ENCODE measurements at places on chromosomes 16 and 17.

- peaks cover 3% of the 10 kb centered on the region for H3K27me3 ChIP-seq
- H3K4me1 ChIP-seq = no peaks in the 10 kb centered on the region
- no peak overlapping the region for H3K4me3 ChIP-seq
- no peak overlapping the region for H3K27ac ChIP-seq
- DNase-seq = peak; percentile 2
- H3K36me3 ChIP-seq = no peaks in the 10 kb centered on the region
Measured at GRCh38 chr16:54242199-54242598, 44.4 kb downstream of the IRX3 start.

DNA sequence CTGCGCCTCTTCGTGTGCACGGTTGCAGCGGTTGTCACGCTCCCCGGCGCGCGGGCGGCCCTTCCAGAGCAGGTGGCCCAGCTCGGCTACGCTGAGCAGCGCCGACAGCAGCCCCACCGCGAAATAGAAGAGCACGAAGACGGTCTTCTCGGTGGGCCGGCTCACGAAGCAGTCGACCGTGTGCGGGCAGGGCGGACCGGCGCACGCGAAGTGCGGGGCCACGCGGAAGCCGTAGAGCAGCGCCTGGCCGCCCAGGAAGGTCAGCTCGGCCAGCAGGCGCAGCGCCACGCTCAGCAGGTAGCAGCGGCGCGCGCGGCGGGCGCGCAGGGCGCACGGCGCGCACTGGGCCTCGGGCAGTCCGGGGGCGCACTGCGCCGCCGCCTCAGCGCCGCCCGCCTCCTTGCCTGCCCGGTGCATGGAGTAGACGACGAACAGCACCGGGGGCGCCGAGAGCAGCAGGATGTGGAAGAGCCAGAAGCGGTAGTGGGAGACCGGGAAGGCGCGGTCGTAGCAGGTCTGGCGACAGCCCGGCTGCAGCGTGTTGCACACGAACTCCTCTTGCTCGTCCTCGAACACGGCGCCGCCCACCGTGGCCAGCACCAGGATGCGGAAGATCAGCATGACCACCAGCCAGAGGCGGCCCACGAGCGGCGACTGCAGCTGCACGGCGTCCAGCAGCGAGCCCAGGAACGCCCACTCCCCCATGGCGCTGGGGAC lies 1.3 kb downstream of the GJD3 start:
- H3K36me3 ChIP-seq = no peaks in the 10 kb centered on the region
- H3K4me1 ChIP-seq = peaks cover 6% of the 10 kb centered on the region
- H3K27me3 ChIP-seq = peaks cover 4% of the 10 kb centered on the region

GRCh38 chr16:87486713-87487247 lies 6.0 kb downstream of the ZCCHC14 start:
- no peak overlapping the region for H3K4me3 ChIP-seq
- peaks cover 5% of the 10 kb centered on the region for H3K36me3 ChIP-seq
- H3K27me3 ChIP-seq = no peaks in the 10 kb centered on the region
- no peak for DNase-seq
- peaks cover 79% of the 10 kb centered on the region for H3K4me1 ChIP-seq

DNA sequence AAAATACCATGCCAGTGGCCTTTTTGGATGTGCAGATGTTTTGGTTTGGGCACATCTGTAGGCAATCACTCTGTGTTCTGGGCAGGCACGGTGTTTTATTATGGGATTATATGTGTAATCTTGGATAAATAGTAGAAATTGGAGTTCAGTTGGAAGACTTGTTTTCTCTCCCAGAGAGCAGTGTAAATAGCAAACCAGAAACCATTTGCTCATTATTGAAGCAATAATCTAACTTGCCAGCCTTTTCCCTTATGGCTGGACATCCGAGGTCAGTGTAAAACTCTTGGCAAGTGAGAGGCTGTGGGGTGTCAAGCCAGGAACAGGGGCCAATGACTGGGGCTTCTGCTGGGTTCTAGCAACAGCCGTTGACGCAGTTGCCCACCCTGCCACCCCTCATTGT lies 69.9 kb downstream of the IRX3 start:
- H3K27me3 ChIP-seq = no peaks in the 10 kb centered on the region
- no peak overlapping the region for H3K27ac ChIP-seq
- no peak overlapping the region for H3K4me3 ChIP-seq

- no peaks in the 10 kb centered on the region for H3K27me3 ChIP-seq
- peak overlapping the region; percentile 47 for H3K27ac ChIP-seq
- peak overlapping the region; percentile 13 for H3K4me3 ChIP-seq
- peaks cover 56% of the 10 kb centered on the region for H3K36me3 ChIP-seq
- DNase-seq = peak; percentile 67
- peaks cover 3% of the 10 kb centered on the region for H3K4me1 ChIP-seq
Measured at GRCh38 chr16:23482778-23483177, 27.5 kb downstream of the GGA2 start.

- no peak overlapping the region for H3K4me3 ChIP-seq
- no peak overlapping the region for H3K27ac ChIP-seq
- DNase-seq = no peak
- no peaks in the 10 kb centered on the region for H3K4me1 ChIP-seq
- H3K27me3 ChIP-seq = peaks cover 10% of the 10 kb centered on the region
Measured at GRCh38 chr16:86220561-86220960, 289.8 kb upstream of the FOXF1 start.

DNA sequence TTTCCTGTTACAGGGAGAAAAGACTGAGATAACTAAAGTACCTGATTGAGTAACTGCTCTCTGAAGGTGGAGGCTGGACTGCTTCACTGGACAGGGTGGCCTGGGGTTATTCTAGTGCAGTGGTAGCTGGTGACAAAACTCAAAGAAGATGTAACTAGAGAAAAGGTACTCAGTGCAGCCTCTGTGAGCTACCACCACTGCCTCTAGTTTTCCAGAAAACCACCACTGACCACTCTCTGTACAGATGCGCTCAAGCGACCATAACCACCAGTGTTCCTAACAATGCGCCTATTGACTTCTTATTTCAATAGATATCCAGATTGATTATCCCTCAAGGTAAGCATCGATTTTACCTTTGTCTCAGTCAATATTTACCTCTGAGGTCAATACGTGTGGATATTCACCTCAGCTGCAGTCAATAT lies 492.2 kb downstream of the WWOX start:
- no peak overlapping the region for H3K4me3 ChIP-seq
- H3K36me3 ChIP-seq = no peaks in the 10 kb centered on the region
- H3K27me3 ChIP-seq = no peaks in the 10 kb centered on the region
- no peak for DNase-seq
- no peak overlapping the region for H3K27ac ChIP-seq
- H3K4me1 ChIP-seq = no peaks in the 10 kb centered on the region

DNA sequence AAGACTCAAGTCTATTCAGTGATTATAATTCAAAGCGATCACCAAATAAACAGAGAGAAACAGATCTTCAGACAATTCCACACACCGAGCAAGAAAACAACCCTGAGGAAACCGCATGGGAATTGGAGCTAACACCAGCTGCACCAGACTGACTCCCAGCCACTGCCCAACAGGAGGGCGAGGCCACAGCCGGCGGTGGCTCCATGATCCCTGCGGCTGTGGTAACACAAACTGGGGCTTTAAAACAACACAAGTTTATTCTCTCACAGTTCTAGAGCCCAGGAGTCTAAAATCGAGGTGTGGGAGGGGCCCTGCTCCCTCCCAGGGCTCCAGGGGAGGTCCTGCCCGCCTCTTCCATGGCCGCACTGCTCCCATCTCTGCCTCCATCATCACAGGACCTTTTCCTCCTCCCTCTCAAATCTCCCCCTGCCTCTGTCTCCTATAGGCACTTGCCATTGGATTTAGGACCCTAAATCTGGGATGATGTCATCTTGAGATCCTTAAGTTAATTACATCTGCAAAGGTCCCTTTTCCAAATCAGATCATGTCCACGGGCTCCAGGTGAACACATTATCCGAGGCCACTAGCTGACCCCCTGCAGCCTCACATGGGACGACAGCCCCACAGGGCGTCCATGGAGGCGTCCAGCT lies 9.7 kb upstream of the HEXD start:
- no peak overlapping the region for H3K4me3 ChIP-seq
- H3K36me3 ChIP-seq = peaks cover 13% of the 10 kb centered on the region

DNA sequence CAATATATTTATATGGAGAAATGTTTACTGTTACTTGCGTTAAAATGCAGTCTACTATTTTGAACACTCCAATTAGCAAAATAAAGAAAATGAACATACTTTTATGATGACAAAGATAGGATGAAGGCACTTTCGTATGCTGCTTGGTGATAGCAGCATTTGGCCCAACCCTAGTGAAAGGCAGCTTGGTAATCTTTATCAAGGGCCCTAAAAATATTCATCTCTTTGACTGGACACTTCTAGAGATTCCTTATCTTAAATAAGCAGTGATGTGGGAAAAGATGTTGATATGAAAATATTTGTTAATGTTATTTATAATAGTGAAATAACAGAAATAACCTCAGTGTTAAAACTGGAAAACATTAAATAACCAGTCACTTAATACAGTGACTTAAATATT lies 79.4 kb downstream of the NF1 start:
- DNase-seq = no peak
- H3K27me3 ChIP-seq = no peaks in the 10 kb centered on the region
- no peak overlapping the region for H3K27ac ChIP-seq
- H3K4me1 ChIP-seq = no peaks in the 10 kb centered on the region
- no peaks in the 10 kb centered on the region for H3K36me3 ChIP-seq

- H3K27ac ChIP-seq = no peak overlapping the region
- no peaks in the 10 kb centered on the region for H3K4me1 ChIP-seq
- peaks cover 11% of the 10 kb centered on the region for H3K27me3 ChIP-seq
- no peak for DNase-seq
Measured at GRCh38 chr17:28961391-28961790, 10.1 kb upstream of the PHF12 start.
